Kidney capillary endothelial cell (primary cell): ENCODE measurements at places on chromosomes 5 and 9.

DNA sequence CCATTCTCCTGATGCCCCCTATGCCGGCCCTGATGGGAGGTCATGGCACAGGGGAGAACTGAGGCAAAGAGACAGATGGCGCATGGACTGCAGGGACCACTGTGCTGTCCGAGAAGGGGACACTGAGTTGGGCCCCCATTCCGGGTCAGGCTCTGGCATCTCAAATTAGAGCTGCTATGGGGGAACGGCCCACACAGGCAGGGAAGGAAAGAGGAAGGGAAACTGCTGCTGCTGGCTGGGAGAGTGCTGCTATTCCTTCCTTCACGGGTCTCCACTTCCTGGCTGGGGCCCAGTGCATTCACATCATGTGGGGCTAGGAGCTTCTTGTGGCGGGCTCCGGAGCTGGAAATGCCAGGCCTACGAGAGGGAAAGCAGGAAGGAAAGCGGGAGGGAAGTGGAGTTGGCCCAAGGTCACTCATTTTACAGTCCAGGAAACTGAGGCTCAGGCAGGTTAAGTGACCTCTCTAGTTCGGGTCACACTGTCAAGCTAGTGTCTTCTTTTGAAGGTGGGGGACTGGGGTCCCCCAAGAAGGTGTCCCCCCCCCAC is 1.3 kb upstream of the CARD19 start:
- no peak for DNase-seq

DNA sequence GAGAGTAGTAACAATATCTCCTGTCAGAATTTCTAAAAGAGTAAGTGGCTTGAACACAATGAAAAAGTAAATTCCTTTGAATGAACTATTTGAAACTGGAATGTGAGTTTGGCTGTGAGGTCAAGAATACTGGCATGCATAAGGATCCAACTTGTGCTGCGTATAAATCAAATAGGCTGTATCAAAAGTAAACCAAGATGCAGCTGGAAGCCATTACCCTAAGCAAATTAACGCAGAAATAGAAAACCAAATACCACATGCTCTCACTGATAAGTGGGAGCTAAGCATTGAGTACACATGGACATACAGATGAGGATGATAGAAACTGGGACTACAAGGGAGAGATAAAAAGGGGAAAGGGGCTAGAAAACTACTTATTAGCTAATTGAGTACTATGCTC is 24.0 kb upstream of the SRFBP1 start:
- DNase-seq = no peak

- no peak for DNase-seq
These were observed 601.5 kb downstream of the IRX1 start for GRCh38 chr5:4197151-4197550.

GRCh38 chr5:66595756-66596635 is at the start of gene MAST4:
MAST4 (plus strand) TSS chr5:66596393; CDS start chr5:66596656, 263 bp downstream.
- peak; percentile 63 for DNase-seq

GRCh38 chr5:179319123-179319522 is 26.1 kb downstream of the ADAMTS2 start:
- DNase-seq = no peak

DNA sequence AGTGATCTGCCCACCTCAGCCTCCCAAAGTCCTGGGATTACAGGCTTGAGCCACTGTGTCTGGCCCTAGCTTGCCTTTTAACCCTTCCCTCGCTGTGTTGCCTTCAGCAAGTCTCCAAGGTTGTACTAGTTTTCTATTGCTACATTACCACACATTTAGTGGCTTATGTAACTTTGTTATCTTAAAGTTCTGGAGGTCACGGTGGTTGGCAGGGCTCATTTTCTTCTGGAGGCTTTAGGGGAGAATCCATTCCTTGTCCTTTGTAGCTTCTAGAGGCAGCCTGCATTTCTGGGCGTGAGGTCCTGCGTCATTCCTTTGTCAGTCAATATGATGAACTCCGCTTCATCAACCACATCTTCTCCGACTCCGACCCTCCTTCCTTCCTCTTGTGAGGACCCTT is 2.9 kb upstream of the PRRC2B start:
- no peak for DNase-seq

DNA sequence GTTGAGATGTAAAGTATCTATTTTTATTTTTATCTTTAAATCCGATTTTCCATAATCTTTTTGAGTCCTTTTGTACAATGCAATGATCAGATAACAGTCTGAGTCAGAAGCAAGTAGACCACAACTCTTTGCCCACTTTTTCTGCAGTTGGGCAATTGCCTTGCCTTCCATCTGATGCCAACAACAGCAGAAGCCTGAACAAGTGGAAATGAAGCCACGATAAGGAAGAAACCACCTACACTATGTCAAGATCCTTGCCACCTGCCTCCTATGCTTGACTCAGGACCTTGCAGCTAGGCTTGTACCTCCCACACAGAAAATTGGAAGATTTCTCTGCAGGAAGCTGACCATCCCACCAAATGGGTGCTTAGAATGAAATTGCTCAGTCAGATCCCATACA is 78.6 kb downstream of the ANXA1 start:
- DNase-seq = no peak

- DNase-seq = no peak
These were observed 236.1 kb downstream of the CETN3 start for GRCh38 chr5:90173299-90174030.

GRCh38 chr9:126392662-126393371 is 66.2 kb downstream of the MVB12B start:
- no peak for DNase-seq

DNA sequence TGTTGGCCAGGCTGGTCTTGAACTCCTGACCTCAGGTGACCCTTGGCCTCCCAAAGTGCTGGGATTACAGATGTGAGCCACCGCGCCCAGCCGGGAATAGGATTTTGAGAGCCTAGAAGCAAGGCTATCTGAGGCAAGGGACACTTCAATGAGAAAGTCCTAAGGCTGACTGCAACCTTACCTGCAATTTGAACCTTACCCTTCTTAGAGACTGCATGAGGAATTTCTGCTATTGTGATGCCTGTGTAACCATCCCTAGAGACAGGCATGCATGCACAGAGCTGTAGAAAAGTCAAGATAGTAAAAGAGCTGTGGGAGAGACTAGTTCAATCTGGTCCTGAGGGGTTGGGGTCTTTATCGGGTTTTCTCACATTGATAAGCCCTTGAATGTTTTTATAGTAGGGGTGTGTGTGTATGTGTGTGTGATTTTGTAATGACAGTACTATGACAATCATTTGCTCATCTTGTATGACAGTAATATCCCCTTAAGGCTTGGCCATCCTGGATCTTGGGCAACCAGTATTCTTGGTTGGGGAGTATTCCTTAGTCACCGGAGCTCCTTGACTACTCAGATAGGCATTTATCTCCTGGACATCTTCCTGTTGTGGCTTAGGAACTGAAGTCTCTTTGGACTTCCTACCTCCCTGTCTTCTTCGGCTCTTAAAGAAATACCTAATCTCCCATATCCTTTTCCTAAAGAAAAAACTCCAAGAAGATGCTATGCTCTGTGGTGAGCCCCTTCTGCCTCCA is 11.2 kb downstream of the DNAJB5 start:
- no peak for DNase-seq

GRCh38 chr5:96247097-96247701 is 185.8 kb downstream of the PCSK1 start:
- DNase-seq = no peak

- no peak for DNase-seq
These were observed 5.0 kb upstream of the AJM1 start for GRCh38 chr9:136837146-136837855.

GRCh38 chr5:29054694-29055093 is 2016.3 kb upstream of the CDH9 start:
- no peak for DNase-seq

DNA sequence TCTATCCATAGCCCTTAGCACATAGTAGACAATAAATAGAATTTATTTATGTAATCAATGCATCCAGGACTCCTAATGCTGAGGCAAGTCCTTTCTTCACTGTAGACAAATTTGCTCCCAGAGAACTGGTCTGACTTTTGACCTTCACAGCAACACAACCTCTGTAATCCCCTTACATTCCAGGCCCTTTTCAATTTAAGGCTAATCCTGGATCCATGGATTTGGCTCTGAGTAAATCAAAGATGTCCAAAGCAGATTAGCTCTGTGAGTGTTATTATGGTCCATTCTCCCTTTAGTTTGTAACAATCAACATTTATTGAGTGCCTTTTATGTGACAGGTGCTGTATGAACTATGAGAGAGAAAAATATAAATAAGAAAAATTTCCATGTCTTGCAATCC is 27.4 kb upstream of the TMC1 start:
- DNase-seq = no peak

- no peak for DNase-seq
These were observed 48.1 kb downstream of the G3BP1 start for GRCh38 chr5:151819830-151820229.

- DNase-seq = no peak
These were observed 574.1 kb downstream of the PSAT1 start for GRCh38 chr9:78871086-78871451.

- no peak for DNase-seq
These were observed 3.3 kb upstream of the PRDM6 start for GRCh38 chr5:123085638-123086286.

- DNase-seq = no peak
These were observed at the start of gene CA9 for GRCh38 chr9:35673132-35674024. CA9 (plus strand) TSS chr9:35673928; CDS start chr9:35673960, 32 bp downstream.

DNA sequence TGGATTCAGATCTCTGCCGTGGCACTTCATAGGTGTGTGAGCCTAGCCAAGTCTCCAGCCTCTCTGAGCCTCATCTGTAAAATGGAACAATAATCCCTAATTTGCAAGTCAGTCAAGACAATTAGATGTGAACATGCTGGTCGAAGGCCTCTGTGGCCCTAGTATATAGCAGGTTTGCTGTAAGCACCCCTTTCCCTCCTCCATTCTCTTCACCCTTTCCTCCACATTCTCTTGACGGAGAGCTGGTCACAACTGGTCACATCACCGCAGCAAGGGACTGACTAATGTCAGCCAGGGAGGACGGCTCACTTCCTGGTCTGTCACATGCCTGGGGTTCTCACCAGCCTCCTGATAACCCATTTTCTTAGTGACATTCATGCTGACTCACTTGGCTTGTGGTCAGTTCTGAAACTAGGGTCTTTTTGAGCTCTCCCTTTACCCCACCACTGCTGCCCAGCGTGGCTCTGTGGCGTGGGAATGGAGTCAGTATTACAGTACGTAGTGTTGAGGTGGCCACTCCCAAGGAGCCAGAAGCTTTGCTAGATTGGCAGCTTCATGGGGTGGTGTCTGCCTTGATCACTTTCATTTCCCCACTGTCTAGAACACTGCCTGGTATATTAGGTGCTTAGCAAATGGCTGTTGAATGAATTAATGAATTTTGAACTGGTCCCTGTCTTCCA is 47.8 kb downstream of the ERGIC1 start:
- DNase-seq = peak; percentile 92

DNA sequence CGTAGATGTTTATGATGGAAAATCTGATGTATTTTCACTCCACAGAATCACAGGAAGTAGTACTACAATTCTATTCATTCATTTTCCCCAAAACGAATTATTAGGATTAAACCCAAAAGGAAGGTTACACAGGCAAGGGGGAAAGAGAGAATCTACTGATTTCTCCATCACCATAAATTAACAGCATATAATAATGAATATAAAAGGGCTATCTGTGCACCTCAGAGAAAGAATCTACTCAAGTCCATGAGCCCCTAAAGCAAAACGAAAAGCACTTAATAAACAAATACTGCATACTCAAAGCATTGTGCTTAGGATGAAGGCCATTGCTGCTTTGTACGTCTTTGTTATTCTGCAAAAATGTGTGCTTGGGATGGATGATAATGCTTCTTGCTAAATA is 740.5 kb upstream of the SEMA6A start:
- no peak for DNase-seq

GRCh38 chr9:2466703-2467102 is 154.9 kb upstream of the VLDLR start:
- no peak for DNase-seq

GRCh38 chr9:11551106-11551505 is 938.3 kb upstream of the PTPRD start:
- DNase-seq = no peak

DNA sequence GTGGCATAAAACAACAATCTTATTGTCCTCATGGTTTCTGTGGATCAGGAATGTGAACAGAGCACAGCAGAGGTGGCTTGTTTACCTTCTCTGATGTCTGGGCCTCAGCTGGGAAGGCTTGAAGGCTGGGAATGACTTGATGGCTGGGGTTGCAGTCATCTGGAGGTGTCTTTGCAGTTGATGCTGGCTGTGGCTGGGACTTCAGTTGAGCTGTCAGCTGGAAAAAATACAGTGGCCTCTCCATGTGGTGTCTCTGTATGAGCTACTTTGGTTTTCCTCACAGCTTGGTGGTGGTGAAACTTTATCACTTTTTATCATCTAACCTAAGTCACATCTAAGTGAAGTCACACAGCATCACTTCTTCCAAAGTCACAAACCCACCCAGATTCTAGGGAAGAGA is 24.7 kb upstream of the STX17 start:
- DNase-seq = no peak

DNA sequence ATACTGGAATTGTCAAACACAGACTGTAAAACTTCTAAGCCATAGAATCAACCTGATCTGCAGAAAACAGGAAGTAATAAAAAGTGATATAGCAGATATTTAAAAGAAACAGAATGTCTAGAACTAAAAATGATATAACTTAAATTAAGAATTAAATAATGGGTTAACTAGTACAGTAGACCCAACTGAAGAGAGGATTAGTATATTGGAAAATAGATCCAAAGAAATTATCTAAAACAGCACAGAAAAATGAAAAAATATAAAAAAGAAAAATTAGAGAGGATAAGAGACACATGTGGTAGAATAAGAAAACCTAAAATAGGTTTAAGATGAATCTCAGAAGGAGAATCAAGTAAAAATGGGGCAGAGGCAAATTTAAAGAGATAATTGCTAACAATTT is 219.9 kb downstream of the SEMA6A start:
- no peak for DNase-seq
